ENCODE measurements at places on chromosomes 7 and 10.
A peak's percentile ranks its signal among the peaks of the same experiment; 100 is the strongest.

DNA sequence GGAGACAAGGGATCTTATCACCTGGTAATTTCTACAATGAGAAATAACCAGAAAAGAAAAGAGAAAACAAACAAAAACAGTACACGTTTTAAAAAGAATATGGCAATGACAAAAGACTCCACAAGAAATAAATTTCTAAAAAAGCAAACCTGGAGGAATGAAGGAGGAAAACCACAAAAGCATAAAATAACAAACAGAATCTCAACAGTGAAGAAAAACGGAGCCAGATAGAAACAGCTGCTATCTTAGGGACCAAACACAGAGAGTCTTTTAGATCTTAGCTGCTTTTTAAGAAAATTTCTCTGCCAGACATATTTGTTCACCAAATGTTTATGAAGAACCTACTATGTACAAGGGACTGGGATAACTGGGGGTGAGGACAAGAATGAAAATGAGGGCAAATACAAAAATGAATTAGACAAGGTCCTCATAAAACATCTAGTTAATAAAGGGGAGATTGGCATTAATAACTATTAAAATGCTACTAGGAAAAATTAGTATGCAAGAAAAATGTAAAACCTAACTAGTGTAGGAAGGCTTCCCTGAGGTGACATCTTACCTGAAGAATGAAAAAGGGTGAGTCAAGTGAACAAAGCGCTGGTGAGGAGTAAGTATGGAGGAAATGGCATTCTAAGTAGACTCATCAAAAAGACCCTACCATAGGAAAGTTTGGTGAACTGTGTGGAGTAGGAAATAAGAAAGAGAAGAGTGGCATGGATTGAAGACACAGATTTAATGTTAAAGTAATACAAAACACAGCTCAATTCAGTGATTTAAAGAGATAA is 34.3 kb downstream of the WASL start:
- DNase-seq = no peak

- DNase-seq = no peak
Measured at GRCh38 chr10:14084875-14085274, 245.8 kb downstream of the FRMD4A start.

- DNase-seq = no peak
Measured at GRCh38 chr7:106074257-106074656, 37.9 kb downstream of the SYPL1 start.

DNA sequence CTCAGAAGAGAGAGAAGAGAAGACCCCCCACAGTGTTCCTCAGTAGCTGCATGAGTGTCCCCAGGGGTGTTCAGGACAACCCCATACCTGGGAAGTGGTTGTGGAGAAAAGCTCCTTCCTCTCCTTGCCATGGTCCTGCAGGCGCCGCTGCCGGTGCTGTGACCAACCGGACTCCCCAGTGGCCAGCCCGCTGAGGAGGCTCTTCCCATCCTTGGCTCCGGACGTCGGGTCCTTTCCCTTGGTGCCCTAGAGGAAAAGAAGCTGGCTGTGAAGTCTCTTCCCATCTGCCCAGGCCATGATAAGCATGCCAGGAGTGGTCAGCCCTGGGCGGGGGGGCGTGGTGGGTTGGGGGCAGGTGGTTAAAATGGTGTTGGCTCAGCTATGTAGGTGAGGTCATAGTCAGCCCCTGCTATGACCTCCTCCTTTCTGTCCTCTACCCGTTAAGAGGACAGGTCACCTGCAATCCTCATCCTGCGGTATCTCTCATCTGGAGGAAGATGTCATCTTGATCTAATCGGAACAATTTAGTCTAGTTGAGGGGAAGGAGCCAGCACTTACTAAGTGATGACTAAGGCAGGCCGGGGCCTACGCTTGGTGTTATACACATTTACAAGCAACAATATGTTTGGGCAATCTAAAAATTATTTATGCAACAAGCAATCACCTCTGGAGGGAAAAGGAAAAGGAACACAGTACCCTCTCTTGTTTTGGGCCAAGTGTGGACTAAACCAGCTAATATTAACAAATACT is 13.2 kb downstream of the WDR91 start:
- DNase-seq = no peak

DNA sequence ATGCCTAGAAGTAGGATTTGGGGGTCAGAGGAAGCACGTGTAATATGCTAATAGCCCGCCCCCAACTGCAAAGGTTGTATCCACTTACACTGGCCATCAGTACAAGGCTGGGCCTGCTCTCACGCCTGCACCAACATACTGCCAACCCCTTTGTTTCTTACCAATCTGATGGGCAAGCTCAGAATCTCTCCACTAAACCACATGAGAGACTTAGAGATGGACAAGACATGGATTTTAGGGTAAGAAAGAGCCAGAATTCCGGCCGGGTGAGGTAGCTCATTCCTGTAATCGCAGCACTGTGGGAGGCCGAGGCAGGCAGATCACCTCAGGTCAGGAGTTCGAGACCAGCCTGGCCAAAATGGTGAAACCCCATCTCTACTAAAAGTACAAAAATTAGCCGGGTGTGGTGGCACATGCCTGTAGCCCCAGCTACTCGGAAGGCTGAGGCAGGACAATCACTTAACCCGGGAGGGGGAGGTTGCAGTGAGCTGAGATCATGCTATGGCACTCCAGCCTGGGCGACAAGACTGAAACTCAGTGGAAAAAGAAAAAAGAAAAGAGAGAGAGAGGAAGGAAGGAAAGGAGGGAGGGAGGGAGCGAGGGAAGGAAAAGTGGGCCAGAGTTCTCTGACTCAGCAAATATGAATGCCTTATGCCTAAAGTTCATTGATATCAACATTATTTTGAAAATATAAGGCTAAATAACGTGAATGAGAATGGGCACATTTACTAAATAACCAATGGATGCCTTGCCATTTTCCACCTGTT is 162.2 kb downstream of the SLIT1 start:
- no peak for DNase-seq

- peak; percentile 85 for DNase-seq
Measured at GRCh38 chr7:135801045-135801693, 52.6 kb upstream of the FAM180A start.

DNA sequence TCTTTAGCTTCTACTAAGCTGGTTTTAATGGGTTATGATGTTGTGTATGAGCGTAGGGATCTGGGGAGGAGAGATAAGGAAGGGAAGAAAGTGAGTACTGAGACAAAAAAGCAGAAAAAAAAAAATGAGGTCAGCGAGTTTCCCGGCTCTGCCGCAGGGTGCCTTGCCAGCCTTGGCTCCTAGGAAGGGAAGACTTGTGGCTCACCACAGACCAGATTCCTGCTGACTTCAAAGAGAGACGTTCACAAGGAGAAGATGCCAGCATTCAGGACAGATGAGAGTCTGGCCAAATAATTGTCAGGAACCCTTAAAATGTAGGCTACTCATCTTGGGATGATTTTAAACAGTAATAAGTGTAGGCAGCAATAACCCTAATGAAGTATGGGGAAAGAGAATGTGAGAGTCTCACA is 11.4 kb upstream of the FAS start:
- DNase-seq = peak; percentile 94

GRCh38 chr7:80145780-80146422 is 11.3 kb downstream of the GNAI1 start:
- DNase-seq = no peak

DNA sequence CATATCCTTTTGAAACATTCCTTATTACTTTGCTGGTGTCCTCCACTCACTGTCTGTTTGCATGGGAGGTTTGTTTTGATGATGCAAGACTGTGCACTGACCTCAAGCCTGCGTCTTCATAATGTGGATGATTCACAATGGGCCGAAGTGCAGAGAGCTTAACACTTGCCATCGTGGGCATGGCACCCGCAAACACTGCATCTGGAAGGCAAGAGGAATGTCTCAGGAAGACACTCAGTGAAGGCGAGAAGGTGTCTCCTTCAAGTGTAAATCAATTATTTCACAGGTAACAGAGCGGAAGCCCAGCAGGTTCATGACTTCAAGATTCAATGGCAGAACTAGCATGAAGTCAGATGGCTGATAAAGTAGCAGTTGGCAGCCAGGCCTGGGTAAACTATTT is 98.1 kb downstream of the DPY19L1 start:
- peak; percentile 3 for DNase-seq

- DNase-seq = no peak
Measured at GRCh38 chr7:73569042-73569608, 9.3 kb downstream of the TBL2 start.

- no peak for DNase-seq
Measured at GRCh38 chr7:67990003-67990402, 993.4 kb downstream of the TYW1 start.

DNA sequence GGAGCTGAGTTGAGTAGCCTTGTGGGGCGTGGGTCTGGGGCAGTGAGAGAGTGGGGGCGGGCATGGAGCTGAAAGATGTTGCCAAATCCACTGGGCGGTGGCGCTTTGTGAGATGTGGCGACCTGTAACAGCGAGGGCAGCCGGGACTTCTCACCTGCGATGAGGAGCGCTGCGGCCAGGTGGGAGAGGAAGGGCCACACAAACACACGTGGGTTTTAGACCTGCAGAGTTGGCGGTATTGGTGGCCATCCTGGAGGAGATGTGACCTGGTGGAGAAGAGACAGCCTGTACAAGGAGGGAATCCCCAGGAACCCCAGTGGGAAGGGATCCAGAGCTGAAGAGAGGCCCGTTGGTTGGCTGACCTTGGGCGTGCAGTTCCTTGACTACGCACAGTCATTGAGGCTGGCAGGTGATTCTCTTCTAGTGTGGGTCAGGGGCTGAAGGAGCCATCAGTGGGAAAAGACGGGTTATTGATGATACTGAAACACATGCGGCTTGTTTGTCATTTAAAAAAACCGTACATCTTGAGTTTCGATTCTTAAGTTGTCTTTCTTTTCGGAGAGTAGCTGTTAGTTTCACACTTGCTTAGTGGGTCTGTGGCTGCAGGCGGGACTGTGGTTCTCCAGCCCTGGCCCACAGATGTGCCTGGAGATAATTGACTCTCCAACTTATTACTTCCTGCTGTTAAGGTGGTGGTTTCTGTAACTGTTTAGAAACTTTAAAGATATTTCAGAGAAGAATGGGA is 2.4 kb downstream of the CHST12 start:
- DNase-seq = no peak

DNA sequence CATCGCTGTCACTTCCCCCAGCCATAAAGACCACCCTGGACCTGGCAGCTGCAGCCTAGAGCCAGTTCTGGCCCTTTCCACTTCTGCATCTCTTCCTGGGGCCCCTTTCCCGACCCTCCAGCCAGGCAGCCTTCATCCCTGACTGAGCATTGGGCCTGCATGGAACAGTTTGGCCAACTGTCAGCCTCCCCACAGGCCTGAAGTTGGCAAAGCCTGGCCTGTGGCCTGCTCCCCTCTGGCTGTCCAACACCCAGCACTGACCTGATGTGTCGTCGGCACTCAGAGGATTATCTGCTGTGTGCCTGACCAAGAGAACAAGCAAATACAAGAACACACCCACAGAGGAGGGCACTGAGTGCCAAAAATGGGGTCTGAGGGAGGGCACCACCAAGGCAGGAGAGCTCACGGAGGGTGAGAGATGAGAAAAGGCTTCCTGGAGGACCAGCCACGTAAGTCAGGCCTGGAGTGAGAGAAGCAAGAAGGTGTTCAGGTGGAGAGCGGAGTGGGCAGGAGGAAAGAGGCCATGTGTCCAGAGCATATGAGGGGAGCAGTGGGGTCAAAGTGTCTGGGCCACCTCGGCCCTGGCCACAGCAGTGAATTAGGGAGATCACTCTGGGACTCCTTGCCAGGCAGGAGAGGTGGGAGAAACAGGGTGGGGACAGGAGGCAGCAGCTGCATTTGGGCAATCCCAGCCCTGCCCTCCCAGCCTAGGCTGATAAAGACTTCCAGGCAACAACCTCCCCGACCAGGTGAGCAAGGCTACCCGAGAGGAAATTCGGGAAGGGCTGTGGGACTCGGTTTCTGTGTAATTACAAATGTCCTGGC is 4.5 kb downstream of the GPRIN2 start:
- no peak for DNase-seq

- DNase-seq = no peak
Measured at GRCh38 chr7:26976840-26977239, 112.5 kb upstream of the SKAP2 start.

- DNase-seq = no peak
Measured at GRCh38 chr7:55020466-55020871, 1.7 kb downstream of the EGFR start.

DNA sequence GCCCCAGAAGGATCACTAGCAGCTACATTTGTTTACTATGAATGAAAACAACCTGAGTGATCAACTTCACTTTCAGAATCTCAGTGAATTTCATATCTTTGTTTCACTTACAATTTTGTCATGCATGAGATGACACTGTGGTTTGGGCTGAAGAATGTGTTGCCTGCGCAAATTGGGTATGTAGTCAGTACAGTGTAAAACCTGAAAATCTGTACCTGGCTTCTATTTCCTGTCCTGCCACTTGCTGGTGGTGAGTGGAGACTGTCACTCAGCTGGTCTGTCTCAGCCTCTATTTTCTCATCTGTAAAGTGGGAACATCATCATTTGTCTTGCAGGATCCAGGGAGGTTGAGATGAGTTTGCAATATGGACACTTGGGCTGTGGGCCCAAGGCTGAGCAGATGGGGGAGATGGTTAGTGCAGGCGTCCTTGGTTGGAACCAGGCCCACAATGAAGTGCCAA is 118.0 kb downstream of the WDFY4 start:
- DNase-seq = no peak

DNA sequence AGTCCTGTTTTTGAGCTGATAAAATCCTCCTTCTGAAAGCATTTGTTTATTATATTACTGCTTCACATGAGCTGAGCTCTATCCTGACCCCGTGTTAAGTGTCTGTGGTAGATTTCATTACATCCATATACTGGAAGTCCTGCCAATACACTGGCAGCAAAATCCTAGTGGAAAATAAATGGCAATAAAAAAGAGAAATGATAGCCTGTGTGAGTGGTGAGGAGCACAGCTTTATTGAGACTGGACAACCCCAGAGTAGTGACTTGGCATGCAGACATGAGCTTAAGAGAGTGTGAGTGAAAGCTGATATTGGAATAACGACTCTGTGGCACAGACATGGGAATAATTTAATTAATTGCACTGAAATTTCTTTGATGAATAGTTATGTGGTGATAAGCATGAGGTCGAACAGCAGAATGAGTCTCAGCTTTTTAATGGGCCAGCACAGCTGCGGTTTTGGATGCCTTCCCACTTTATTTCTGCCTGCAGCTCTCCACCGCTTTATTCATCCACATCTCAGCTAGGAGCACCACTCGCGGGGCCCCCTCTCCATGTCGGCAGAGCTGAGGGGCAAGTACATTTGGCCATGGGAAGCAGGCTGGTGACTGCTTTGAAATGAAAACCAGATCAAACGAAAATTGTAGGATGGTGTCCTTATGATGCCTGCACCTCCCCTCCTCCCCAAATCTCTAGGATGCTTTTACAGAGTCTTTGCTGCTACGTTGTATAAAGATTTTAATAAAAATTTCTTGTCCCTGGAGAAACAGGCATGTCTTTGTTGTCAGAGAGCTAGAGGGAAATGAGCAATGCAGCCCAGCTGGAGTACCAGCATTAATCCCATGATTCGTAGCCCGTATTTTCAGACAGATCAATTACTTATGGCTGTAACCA is 494.3 kb downstream of the AUTS2 start:
- peak; percentile 79 for DNase-seq

All from AG08395 (cell line).